Endothelial cell (in vitro differentiated cells): ENCODE measurements at places on chromosomes 2 and 18.

DNA sequence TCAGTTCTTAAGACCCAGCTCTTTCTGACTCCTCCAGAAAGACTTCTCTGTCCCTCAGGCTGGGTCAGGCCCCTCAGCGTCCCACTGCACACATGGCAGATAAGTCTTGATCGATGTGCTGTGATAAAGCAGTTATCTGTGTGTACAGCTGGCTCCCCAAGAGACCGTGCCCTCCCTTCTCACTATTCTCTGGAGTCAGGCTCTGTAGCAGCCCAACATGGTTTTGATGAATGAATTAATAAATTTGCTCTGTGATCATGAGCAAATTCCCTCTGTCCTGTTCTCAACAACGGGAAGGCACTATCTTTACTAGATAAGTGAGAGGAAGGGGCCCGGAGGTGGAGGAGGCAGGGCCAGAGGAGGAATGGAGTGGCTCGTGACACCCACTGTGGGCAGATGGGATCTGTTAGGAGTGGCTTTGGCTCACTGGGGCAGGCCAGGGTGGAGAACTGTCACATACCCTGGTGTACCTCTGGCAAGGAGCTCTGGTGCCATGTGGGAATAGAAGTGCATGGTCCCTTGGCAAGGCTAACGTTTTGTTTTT, 48.3 kb downstream of the ZFP36L2 start:
- DNase-seq: no peak

DNA sequence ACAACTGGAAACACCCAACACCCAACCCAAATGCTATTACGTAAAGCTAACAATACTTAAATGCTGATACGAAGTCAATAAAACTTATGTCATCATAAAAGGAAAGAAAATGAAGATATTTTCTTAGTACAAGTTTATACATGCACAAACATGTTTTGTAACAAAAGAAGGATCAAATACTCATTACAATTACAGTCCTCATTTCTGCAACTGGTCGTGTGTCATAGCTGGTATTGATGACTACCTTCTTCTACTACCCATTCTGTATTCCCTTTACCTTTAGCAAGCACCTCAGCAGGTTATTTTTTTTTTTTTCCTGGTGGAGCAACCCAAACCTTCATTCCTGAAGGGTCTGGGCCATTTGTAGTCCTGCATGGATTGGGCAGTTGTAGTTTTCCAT, 1298.5 kb downstream of the SUCLG1 start:
- DNase-seq: no peak

- DNase-seq: no peak
Observed at GRCh38 chr2:151560289-151560688, 150.6 kb downstream of the RIF1 start.

DNA sequence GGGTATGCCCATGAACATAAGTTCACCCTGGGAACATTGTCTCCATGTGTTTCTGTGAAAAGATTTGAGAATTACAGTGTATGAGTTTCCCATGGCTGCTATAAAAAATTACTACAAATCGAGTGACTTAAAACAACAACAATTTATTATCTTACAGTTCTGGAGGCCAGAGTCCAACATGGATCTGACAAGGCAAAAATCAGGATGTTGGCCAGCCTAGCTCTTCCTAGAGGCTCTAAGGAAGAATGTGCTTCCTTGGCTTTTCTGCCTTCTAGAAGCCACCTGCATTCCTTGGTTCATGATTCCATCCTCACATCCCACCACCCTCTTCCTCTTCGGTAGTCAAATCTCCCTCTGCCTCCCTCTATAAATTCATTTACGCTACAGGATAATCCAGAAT, 38.6 kb downstream of the FAM124B start:
- no peak for DNase-seq

DNA sequence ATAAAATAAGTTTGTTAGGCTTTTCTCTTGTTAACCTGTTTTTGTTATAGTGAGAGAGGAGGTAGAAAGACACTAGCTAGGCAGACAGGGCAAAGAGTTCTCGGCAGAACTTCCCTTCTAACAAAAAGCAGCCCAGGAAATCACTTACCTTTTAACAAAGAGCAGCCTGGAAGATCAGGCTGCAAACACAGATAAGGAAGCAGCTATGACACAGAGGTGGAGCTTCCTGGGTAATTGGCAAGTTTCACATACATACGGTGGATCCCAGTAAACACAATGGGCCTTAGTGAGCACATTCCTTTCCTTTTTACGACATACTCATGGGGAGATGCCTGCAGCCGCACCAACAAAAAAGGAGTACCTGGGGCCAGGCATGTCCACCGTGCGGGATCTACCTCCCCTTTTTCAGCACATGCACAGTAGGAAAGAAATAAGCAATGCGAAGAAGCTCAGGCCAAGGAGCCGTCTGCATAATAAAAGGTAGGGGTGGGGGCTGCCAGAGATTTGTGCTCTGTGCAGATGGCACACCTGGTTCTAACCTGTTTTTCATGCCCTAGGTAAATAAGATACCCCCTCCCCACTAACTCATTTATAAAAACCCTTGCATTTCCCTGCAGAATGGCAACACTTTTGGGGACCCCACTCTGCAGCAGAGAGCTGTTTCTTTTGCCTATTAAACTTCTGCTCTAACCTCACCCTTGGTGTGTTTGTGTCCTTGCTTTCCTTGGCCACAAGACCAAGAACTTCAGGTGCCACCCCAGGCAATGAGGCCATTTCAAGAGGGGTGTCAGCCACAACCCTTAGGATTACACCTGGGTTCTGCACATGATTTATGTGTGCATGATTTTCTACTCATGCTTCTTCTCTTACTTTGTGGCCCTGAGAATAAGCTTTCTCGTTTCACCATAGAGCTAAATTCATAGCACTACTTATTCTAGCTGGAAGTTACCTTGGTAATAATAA, 26.5 kb downstream of the MDH1 start:
- no peak for DNase-seq

DNA sequence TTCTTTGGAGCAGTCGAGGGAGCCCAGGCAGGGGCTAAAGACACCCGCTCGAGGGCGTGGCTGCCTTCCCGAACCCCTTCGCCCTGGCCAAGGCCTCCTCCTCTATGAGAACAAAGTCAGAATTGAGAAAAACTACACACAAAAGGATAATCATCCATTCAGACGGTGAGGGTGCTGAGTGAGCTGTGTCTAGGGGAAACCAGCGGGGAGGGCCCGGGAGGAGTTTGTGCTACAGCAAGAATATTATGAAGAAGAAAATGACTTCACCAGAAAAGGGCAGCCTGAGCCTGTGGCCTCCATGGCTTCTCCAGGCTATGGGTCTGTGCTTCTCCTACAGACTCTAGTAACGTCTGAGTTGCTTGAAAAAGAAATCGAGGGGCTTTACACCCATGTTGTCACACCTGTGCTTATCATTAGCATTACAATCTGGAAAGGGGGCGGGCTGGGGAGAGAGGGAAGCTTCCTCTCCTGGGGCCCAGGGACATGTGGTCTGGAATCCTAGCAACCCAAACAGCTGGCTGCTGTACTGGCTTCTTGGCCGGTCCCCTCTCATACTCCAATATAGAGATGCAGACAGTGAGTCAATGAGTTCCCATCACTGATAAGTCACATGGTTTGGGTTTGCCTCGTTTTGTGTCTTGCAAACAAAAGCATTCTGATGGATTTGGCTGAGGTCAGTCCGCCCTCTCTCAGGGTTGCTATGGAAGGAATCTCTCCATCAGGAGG, 52.0 kb upstream of the ARL4C start:
- no peak for DNase-seq

DNA sequence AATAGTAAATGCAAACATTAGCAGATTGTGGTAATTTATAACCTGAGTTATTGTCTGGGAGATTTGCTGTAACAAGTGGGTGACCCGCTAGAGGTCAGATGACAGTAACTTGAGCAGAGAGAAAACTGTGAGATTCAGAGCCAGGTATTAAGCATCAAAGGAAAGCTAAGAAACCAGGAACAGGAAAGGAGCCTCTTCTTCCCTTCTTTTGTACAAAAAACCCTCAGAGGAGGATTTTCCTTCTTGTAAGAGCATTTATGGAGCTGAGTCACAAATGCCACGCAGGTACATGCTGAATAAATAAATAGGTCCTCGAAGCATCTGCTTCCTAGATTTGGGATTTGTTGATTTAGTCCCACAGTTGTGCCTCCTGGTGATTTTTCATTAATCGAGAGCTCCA, 146.5 kb downstream of the SH3BP4 start:
- no peak for DNase-seq

- no peak for DNase-seq
Observed at GRCh38 chr2:109637749-109638570, 23.8 kb downstream of the SOWAHC start.

DNA sequence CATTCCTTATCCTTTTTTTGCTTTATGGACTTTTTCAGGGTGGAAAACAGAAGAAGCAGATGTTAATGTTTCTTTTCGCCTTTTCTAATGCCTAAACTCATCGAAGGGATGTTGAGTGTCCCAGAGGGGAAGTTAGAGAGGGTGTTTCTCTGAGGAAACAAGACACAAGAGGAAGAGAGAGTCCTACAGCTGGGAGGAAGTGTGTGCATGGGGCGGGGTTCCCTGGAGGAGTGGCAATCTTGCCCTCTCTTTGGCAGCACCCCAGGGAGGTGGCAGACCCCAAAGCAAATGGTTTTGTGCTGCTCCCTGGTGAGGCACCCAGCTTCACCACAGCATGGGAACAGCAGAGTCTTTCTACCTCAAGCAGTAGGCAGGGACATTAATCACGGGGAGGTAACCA, 377.6 kb downstream of the RND3 start:
- DNase-seq: no peak

DNA sequence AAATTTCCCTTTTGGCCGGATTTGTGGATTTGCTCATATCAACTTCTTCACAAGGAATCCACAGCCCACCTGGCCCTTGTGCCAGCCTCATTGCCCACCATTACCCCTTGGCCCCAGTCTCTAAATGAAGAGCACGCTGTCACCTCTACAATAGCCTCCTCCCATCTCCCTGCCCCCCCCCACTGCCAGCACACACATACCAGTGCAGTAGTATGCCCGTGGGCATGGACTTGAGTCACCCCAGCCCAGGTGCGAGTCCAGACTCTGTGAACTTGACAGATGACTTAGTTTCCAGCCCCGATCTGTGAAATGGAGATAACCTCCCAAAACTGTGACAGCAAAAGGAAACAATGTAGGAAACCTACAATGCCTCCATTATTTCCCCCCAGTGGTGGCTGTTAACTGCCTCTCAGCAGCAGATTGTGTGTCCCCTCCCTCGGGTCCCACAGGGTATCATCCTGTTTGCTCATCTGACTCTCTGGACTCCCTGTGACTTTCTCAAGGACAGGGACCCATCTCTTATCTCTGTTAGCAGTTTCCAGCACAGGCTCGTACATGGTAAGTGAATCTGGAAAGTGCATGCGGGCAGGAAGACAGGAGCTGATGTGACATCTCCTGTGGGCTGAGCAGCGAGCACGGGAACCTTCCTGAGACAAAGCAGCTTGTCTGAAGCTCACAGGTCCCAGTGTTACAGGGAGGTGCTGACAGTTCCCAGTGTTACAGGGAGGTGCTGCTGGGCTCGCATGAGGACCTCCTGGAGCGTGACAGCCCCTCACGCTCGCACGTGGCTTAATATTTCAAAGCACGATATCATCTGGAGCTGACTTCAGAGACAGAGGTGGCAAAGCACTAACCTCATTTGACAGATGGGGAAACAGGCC, 4.2 kb upstream of the TMEM185B start:
- no peak for DNase-seq

DNA sequence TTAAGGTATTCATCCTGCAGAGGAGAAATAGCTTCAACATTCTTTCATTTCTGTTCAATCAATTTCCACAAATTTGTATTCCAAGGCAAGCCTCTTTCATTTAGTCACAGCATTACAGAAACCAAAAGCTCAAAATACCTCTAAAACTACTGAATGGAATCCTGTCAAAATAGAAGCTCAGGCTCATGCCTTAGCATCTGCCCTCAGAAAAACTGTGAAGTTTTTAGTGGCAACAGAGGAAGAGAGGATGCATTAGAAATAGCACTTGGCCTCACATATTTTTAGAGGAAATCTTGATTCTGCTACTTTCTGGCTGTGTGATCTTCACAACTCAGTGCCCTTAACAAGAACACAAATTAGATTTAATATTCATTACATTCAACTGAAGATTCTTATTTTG, 69.1 kb upstream of the GALNT13 start:
- DNase-seq: no peak
